ENCODE measurements at places on chromosomes 6 and 20.

- peak; percentile 35 for DNase-seq
These were observed 156.0 kb downstream of the CEBPB start for GRCh38 chr20:50346374-50347283.

DNA sequence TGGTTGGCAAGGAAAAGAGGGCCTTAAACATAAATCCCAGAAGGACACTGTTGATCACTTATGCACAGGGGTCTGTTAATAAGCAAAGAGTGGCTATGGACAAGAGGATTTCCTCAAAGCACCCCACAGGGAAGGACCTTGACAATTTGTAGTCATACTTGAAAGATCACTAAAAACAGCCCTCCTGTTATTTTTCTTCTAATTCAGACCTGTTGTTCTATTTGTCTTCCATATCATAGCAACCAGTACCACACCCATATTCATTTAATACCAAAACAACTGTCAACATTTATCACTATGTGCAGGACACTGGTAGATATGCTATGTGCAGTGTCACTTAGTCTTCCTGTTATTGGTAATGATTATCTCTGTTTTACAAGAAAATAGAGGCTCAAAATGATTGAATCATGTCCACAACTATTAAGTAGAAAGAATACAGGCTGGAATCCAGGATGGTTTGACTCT lies 3.2 kb upstream of the DYNLRB1 start:
- no peak for DNase-seq

- DNase-seq: no peak
These were observed 103.3 kb downstream of the IBTK start for GRCh38 chr6:82144007-82144851.

- no peak for DNase-seq
These were observed 80.1 kb upstream of the THEMIS start for GRCh38 chr6:127980996-127981395.

DNA sequence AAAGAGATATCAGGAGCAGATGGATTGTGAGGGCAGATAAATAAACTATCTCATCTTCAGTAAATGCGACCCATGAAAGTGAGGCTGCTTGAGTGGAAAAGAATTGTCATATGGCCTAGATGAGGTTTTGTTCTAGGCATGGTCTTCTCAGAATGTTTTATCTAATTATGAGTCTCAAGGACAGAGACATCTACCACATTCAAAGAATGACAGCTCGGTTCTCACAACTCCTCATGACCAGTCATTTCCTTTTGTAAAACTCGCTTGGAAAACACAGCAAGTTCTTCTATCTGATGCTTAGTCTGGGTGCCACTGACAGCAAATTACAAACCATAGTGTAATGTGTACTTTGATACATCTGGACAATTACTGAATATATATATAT lies 140.5 kb downstream of the CCDC170 start:
- DNase-seq: no peak

DNA sequence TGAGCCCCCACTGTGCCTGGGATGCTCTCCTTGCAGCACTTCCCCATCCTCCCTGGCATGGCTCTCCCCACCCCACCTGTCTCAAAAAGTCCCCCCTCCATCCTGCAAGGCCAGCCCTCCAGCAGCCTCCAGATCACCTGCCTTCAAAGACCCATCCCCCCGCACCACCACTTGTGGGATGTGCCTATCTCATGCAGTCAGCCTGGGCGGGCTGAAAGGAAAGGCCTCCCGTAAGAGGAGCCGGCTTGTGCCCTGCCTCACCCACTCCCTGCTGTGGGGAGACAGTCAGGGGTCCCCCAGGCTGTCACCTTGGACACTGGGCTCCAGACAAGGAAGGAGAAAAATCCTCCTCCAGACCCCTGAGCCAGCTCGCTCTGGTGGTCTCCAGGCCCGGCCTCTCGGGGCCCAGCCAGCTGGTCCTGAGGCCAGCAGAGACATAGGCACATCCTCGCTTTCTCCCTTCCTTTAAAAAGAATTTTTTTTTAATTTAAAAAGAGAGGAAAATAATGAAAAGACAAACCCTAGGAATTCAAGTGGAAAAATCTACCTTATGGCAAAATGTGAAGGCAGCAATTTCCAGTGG lies 77.3 kb downstream of the GRM4 start:
- DNase-seq: no peak

GRCh38 chr6:44738601-44739146 lies 351.2 kb downstream of the CDC5L start:
- no peak for DNase-seq

DNA sequence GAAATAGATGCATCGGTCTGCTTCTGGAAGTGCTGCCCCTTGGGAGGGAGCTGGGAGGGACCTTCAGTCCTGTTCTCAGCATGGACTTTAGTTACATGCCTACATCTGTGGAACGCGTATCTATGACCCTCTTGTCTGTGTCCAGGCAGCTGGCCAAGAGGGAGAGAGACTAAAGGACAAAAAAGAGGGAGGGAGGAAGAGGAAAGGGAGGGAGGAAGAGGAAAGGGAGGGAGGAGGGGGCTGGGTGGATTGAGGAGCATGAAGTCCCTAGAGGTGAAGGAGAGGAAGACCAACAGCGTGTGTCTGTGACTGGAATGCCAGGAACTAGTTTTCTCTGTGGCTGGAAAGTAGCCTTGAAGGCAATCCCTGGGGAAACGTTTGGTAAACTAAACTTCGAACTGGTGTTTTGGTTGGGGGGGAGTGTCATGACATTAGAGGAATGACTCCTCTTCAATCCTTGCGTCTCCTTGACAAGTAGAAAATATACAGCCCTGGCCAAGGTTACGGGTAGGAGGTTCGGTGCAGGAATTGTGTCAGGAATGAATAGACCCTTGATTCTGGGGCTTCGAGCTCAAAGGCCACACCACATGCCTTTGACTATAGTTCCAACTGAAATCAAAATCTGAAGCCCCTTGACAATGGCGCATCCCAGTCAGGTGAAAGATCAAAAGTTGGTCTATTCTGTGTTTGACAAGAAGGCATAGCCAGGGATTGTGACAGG lies 52.0 kb upstream of the PLEKHG1 start:
- DNase-seq: no peak

DNA sequence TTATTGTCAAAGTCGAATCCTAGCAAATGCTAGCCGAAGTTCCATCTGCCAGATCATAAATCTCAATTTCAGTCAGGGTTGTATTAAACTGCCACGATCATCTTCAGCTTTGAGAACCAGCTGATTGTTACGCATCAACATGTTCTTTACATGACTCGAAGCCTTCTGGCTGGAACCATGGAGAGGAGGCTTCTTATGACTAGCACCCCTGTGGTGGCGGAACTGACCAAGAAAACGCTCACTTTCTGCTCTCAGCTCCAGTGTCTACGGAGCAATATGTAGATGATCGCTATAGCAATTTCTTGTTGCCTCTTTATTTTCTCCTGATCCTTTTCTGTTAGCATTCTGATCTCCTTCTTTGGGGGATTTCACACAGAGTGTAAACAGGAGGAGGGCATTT lies 479.4 kb upstream of the SLC35B3 start:
- no peak for DNase-seq

GRCh38 chr6:46221222-46221793 lies 50.5 kb upstream of the ENPP5 start:
- peak; percentile 5 for DNase-seq

GRCh38 chr6:31592396-31592771 lies 422 bp downstream of the NCR3 start:
- no peak for DNase-seq

DNA sequence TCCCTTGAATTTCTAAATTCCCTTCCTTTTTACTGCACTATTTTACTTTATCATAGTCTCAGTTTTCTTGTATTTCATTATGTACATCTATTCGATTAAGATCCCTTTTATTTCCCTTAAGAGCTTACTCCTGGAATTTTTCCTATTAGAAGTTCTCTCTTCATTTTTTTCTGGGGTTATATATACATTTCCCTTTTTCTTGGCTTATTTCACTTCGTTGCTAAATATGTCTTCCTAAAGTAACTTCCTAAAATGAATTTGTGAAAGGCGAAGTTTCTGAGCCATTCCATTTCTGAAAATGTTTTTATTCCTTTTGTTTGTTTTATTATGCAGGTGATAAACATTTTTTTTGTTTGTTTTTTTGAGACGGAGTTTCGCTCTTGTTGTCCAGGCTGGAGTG lies 5.9 kb upstream of the CD109 start:
- DNase-seq: no peak

GRCh38 chr20:56974499-56975250 lies 291.8 kb downstream of the BMP7 start:
- peak; percentile 24 for DNase-seq

DNA sequence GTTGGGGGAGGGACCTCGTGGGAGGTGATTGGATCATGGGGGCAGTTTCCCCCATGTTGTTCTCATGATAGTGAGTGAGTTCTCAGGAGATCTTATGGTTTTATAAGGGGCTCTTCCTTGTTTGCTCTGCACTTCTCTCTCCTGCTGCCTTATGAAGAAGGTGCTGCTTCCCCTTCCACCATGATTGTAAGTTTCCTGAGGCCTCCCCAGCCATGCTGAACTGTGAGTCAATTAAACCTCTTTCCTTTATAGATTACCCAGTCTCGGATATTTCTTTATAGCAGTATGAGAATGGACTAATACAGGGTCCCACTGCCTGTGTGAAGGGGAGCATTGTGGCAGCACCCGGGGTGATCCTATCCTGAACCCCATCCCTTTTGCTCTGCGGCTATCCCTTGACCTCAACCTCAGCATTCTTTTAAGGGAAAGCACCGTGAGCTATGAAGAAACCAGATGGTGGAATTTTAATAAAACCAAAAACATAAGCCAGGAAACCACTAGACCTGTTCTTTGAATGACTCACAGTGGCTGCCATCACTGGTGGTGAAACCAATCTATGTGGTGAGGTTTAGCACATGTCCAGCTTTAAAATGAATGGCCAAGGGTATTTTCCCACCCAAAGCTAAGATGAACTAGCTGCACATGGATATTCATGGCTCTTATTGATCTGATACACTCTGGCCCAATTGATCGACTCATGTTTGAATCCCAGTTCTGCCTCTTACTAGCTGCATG lies 62.2 kb downstream of the ZDHHC14 start:
- DNase-seq: peak; percentile 26

- no peak for DNase-seq
These were observed 86.9 kb downstream of the SH3BGRL2 start for GRCh38 chr6:79717989-79718388.

DNA sequence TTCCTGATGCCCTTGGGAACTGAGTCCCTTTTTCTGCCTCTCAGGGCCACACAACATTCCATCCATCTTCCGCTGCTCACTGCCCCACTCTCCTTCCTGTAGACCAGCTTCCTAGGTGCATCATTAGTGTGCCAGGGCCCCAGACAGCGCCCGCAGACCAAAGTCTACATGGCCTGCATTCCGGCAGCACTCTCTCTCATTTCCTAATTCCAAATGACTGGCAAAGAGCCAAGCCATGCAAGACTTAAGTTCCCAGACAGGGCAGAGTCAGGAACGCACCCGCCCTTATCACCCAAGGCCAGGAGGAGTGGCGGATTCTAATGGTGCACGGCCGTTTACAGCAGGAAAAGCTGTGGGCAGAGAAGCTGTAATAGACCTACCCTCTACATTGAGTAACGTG lies 159.8 kb upstream of the ARID1B start:
- DNase-seq: no peak

- no peak for DNase-seq
These were observed 912 bp downstream of the IL17F start for GRCh38 chr6:52243282-52243893.

DNA sequence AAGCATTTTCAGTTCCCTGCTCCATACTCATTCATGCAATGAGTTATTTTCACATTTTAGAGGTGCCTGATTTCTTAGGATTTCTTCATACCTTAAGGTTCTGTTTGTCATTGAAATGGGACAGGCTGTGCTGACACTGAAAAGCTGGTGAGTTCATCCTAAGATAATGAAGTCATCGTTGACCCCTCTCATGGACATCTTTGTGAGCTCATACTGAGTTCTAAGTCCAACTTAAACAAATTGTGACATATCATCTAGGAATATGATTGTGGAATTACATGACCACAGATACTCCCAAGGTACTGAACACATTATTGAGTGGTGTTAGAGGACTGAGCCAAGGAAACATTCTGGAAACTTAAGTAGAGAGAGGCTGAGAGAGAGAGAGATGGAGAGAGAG lies 224.8 kb upstream of the JAG1 start:
- no peak for DNase-seq

Data from activated T-cell treated with anti-CD3 and anti-CD28 coated beads, Interleukin-2, amount 50 U/mL, for 72 hours (primary cell).